Activated CD8-positive, alpha-beta memory T cell treated with anti-CD3 and anti-CD28 coated beads for 1 hour (primary cell): ENCODE measurements at places on chromosomes 1 and 21.

DNA sequence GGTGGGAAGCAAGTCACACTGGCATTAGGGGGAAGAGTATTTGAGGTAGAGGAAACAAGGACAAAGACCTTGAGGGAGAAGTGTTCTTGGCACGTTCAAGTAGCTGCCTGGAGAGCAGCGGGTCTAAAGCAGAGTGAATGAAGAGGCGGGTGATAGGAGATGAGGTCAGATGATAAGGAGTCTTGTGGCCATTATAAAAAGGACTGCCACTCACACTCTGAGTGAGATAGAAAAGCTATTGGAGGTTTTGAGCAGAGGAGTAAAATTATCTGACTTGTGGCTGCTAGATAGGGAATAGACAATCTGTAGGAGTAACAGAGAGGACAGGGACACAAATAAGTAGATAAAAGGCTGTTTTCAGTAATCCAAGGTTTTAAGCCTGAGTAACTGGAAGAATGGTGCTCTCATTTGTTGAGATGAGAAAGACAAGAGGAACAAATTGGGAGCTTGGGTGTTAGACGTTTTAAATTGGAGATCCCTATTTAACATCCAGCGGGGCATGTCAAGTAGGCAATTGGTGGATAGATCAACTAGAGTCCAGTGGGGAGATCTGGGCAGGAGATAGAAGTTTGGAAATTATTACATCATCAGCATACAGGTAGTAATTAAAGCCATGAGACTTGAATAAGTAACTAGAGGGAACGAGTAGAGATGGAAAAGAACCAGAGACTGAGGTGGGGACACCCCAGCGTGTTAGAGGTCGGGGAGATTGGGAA, 43.7 kb downstream of the HENMT1 start:
- DNase-seq = no peak

DNA sequence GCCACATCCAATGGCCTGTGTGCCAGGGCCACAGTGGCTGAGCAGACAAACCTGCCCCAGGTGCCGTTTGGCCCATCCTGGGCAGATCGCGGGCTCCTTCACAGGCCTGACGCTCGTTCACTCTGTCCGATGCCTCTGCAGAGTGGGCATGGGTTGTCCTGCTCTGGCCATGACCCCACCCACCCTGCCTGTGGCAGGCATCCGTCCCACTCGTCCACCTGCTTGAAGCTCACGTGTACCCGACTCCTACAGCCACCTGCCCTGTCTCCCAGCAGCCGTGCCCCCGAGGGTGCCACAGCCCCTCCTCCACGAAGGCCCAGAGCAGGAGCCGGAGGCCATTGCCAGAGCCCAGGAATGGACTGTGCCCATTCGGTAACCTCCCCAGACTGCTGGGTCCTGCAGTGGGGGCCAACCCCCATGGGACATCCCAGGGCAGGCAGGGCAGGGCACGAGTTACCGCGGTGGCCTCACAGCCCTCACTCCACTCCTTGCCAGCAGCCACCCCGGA, 41.9 kb downstream of the TRIM11 start:
- DNase-seq = no peak

GRCh38 chr1:78101514-78101913, 55.7 kb downstream of the GIPC2 start:
- DNase-seq = no peak

DNA sequence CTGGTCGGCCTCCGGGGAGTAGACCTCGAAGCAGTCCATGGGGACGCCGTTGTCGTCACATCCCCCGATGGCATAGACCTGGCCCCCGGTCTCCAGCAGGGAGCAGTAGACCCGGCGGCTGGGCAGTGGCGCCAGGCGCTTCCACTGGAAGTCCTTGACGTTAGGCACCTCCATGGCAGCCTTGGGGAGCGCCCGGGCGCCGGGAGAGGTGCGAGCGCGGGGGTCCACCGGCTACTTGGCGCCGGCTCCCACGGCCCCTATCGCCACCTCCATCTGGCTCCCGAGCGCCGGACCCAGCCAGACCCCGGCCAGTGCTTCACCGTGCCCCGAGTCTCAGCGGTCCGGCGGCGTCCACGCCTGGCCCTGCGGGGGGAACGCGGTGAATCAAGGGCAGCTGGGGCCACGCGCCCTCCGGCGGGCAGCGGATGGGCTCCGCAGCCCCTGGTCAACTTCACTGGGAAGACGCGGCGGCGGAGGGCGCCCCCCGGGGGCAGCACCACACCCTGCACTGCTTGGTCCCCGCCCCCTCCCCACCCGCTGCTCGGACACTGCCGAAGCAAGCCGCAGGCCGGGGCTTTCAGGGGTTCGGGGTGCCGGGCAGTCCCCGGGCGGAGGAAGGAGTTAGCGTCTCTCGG, 13.2 kb downstream of the KLHDC8A start:
- no peak for DNase-seq

- DNase-seq = no peak
These were observed 26.5 kb downstream of the OR13G1 start for GRCh38 chr1:247653040-247653439.

- DNase-seq = no peak
These were observed 22.9 kb downstream of the TCP10L start for GRCh38 chr21:32562426-32562825.
